ENCODE measurements at places on chromosomes 4 and X.

GRCh38 chr4:76673362-76673761 is 224.6 kb downstream of the SOWAHB start:
- DNase-seq: no peak

- DNase-seq: no peak
Measured at GRCh38 chr4:173448103-173448502, 49.2 kb upstream of the SCRG1 start.

- DNase-seq: no peak
Measured at GRCh38 chr4:101230801-101231426, 116.4 kb downstream of the PPP3CA start.

DNA sequence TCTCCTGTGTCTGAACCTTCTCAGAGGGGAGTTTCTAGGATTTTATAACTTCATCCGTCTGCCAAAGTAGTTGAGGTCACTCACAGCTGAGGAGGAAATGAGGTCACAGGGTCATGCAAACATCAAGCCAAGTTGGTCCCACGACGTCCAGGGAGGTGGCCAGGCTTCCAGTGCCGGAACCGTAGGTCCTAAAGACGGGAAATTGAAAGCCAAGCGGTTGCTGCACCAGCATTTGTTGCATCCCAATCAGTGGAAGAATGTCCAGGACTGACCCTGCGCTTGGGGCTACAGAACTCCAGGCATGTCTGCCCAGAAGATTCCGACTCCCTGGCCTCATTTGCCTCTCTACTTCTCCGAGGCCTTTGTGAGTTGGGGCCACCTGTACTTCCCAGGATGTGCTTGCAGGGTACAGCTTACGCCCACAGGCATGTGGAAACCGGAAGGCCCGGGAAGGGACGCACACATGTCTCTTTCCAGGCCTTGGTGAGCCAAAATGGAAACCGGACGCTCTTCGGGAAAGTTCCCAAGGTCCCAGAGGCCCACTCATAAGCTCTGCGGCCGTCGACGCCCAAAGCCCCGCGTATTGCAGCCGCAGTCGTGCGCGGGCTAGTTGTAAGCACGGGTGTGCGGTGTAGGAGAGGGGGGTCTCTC is 9.3 kb downstream of the PRDM8 start:
- no peak for DNase-seq

DNA sequence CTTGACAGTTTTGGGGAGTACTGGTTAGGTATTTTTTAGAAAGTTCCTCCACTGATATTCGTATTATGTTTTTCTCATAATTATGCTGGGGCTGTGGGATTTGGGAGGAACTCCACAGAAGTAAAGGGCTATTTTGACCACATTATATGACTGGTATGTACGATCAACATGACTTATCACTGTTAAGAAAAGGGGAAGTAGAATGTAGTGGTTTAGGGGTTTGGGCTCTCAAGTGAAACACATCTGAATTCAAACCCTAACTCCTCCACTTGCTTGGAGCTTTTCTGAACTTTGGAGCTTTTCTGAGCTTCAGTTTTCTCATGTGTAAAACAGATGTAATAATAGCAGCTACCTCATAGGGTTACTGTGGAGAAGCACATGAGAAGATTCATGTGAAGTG is 96.4 kb upstream of the C1GALT1C1 start:
- DNase-seq: no peak

- no peak for DNase-seq
Measured at GRCh38 chr4:171621646-171622045, 191.6 kb upstream of the GALNTL6 start.

DNA sequence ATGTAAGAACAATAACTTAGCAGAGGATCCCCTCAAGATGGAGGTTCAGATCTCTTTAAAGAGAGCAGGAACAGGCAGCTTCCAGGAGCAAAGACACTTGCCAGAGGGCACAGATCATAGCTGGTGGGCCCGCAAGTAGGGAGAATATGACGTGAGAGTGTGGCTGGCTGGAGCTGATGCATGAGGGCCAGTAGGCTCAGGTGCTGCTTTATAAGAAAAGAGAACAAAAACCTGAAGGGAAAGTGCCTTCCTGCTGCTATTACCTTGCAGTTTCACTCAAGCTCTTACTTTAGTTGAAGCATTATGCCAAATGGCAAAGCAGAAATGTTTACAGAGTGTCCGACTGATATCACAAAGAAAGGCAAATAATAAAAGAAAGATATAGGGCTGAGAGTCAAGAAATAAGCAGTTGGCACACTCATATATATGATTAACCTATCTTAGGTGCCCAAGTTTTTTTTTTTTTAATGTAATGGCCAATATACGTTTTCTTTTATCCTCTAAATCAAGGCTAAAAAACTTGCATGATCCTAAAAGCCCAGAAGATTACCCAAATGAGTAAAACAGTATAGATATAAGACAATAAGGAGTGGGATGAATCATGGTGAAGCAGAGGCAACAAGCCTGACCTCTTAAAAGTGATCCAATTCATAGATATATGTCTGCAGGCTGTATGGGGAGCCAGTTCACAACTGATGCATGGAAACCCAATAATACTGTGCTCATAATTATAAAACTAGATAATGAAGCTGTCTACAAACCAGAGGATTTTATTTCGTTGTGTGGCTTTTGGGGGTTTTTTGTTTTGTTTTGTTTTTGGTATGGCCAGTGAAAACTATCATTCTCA is 12.6 kb downstream of the NR0B1 start:
- DNase-seq: no peak

- no peak for DNase-seq
Measured at GRCh38 chr4:26715636-26716242, 131.9 kb downstream of the TBC1D19 start.

GRCh38 chrX:43643662-43644061 is 12.4 kb upstream of the MAOA start:
- no peak for DNase-seq

DNA sequence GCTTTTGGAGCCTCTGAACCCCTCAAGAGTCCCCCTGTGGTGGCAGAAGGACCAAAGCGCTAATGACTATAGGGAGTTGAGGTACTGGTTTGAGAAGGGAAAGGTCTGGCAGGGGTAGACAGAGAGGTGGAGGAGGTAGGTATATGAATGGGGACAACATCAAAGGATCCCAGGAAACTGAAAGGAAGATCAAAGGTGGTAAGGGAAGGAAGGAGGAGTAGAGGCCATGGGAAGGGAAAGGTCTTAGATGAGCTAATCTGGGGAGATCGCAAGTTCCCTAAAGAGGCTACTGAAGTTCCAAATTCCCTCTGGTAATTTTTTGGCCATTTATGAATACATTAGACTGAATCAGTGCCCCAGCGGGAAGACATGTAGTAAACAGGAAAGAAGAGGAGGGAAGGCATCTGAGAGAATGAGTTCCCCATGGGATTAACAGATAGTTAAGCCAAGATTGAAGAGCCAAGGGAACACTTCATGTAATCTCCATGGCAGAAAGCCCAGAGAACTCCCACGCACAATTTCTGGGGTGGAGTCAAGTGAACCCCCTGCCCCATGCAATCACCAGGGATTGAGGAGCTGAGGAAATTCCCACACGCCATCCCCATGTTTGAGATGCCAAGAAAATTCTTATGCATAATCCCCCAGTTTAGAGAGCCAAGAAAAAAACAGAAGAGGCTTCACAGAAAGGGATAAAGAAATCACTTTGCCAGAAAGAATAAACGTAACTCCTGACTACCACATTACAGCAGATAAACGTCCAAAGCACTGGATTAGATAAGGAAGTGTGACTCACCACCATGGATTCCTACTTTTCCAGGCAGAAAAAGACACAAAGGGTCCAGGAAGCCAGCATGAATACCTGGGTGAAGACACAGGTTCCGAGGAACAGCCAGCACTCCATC is 25.8 kb downstream of the ZNF630 start:
- no peak for DNase-seq

DNA sequence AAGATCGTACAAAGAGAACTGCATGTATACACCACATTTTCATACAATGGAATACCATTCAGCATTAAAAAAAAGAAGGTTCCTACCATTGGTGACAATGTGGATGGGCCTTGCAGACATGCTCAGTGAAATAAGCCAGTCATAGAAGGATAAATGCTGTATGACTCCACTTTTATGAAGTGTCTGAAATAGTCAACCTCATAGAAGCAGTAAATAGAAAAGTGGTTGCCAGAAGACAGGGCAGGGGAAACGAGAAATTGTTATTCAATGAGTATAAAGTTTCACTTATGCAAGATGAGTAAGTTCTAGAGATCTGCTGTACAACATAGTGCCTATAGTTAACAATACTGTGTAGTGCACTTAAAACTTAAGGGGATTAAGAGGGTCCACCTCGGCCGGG is 257.5 kb upstream of the FTHL17 start:
- DNase-seq: no peak

GRCh38 chrX:73913580-73913979 is 350.6 kb downstream of the CHIC1 start:
- no peak for DNase-seq

DNA sequence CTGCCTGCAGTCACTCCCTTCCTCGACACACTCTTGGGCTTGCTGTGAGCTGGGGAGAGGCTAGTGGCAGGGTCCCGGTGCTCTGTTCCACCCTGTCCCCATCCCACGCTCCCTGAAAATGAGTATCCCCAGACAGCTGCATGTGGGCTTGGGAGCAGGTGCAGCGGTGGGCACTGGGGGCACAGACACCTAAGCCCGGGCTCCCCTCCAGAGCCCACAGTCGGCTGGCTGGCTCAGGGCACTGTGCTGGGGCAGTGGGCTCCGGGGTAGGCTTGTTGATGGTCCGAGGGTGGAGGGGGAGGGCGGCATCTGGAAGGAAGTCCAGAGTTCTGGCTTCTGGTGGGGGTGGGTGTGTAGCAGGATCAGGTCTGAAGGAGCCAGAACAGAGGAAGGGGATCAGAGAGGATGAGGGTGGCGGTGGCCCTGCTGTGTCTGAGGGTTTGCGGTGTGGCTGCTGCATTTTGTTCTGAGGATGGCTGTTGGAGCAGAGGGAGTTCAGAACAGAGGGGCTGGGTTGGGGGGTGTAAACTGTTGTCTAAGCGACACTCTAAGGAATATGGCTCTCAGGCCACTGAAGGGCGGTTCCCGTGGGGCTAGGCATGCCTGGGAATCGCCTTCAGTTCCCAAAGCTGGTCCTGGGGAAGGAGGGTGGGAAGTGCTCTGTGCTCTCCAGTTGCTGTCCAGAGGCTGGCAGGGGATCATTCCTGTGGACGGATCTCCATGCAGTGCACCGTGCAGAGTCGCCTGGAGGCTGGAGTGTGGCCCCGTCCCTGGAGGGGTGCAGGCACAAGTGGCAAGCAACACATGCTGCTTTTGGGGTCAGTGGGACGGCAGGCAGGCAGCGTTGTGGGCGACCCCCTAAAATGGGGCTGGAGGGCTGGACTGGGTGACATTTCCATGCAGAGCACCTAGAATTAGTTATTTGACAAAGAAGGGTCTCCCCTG is 114.0 kb downstream of the SORCS2 start:
- no peak for DNase-seq

- no peak for DNase-seq
Measured at GRCh38 chrX:133402830-133403625, 12.3 kb downstream of the GPC4 start.

- DNase-seq: no peak
Measured at GRCh38 chr4:180493299-180493698, 1749.9 kb upstream of the TENM3 start.

Data from CD8-positive, alpha-beta memory T cell (primary cell).